Sigmoid colon (tissue), 7 donors: ENCODE measurements at places on chromosomes 2 and 18. TPM values are rescaled to one million over a fixed set of nuclear protein-coding genes. Genes with fewer than 3 reads are reported as not detected.

DNA sequence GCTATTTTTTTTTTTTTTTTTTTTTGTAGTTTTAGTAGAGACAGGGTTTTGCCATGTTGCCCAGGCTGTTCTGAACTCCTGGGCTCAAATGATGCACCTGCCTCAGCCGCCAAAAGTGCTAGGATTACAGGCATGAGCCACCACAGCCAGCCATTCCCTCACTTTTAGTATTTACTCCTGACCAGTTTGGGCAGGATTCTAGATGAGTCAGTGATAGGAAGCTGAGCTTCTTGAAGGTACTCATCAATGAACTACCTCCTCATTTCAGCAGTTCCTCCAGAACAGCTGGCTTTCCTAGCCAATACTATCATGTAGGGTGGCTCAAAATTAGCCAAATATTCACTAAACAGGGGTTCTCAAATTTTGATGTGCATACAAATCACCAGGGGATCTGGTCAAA is 57.2 kb downstream of the CYBRD1 start:
- H3K27me3 ChIP-seq: no peaks in the 10 kb centered on the region
- no peak overlapping the region for H3K27ac ChIP-seq
- H3K4me1 ChIP-seq: peaks cover 14% of the 10 kb centered on the region

Gene LYG1
- 2.0 TPM for polyA plus RNA-seq

Gene ZNF521
- 0.69 TPM for polyA plus RNA-seq

Gene CACNB4
- polyA plus RNA-seq: 0.26 TPM

GRCh38 chr2:227643990-227644551 is 22.5 kb upstream of the SCYGR5 start:
- no peaks in the 10 kb centered on the region for H3K27me3 ChIP-seq
- H3K27ac ChIP-seq: no peak overlapping the region
- no peak for DNase-seq
- H3K36me3 ChIP-seq: no peaks in the 10 kb centered on the region
- H3K4me1 ChIP-seq: no peaks in the 10 kb centered on the region

DNA sequence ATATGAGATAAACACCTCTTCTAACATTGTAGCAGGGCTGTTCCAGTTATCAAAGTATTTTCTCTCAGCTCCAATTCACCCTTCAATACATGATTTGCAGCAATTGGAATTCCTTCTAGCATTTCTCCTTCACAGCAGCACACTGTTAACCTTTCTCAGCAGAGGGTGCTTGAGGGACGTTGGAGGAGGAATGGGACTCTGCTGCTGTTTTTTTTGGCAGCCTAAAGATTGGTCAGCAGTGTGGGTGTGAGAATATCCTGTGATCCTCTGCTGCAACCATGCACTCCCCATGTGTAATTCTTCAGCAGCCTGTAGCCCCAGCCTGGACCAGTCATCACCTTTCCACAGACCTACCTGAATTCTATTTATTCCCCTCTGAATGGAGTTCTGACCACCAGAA is 1708.9 kb upstream of the CELF4 start:
- no peaks in the 10 kb centered on the region for H3K27me3 ChIP-seq
- H3K4me3 ChIP-seq: no peak overlapping the region
- DNase-seq: no peak
- no peaks in the 10 kb centered on the region for H3K36me3 ChIP-seq
- no peaks in the 10 kb centered on the region for H3K4me1 ChIP-seq

Gene FBXO15
- 0.87 TPM for polyA plus RNA-seq

DNA sequence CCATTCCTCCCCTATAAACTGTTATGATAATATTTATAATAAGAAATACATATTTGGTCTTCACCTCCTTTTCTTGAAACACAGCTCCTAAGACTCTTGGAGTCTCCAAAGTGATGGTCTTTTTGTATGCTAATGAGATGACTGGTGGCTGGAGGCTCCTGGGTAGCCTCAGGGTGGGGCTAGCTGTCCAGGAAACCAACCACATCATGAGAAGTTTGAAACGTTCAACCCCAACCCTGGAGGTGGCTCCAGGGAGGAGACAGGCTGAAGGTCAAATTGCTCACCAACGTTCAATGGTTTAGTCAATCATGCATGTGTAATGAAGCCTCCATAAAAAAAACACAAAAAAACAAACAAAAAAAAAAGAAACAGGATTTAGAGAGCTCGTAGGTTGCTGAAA is 298.7 kb upstream of the MGAT5 start:
- no peaks in the 10 kb centered on the region for H3K36me3 ChIP-seq
- H3K27me3 ChIP-seq: no peaks in the 10 kb centered on the region
- H3K4me3 ChIP-seq: no peak overlapping the region
- H3K27ac ChIP-seq: no peak overlapping the region
- DNase-seq: no peak
- H3K4me1 ChIP-seq: no peaks in the 10 kb centered on the region

GRCh38 chr2:65299246-65299645 is 71.6 kb downstream of the ACTR2 start:
- H3K4me1 ChIP-seq: peaks cover 19% of the 10 kb centered on the region
- H3K27me3 ChIP-seq: no peaks in the 10 kb centered on the region
- H3K36me3 ChIP-seq: no peaks in the 10 kb centered on the region
- no peak overlapping the region for H3K4me3 ChIP-seq

GRCh38 chr2:240820607-240821428 is 799 bp upstream of the KIF1A start:
- H3K36me3 ChIP-seq: no peaks in the 10 kb centered on the region
- H3K4me3 ChIP-seq: peak overlapping the region; percentile 23
- no peak overlapping the region for H3K27ac ChIP-seq
- DNase-seq: no peak
- peaks cover 24% of the 10 kb centered on the region for H3K4me1 ChIP-seq

Gene REG1B
- not detected for polyA plus RNA-seq

DNA sequence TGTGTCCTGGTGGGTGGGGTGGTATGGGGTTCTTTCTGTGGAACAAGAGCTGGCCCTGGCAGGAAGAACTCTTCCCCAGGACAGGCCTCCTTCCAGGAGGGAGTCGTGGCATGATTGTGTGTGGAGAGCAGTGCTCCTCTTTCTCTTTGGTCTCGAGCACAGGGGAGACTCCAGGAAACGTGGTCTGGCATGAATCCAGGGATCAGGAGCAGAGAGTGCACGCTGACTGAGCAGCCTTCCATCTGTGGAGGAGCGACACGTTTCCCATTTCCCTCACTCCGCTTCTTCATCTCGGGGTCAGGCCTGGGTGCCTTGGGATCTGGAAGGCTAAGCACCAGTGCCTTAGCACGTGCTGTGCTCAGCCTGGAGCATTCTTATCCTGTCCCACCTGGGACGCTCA is 132.0 kb upstream of the HDAC4 start:
- peak; percentile 62 for DNase-seq
- no peak overlapping the region for H3K4me3 ChIP-seq
- no peaks in the 10 kb centered on the region for H3K36me3 ChIP-seq
- peaks cover 5% of the 10 kb centered on the region for H3K4me1 ChIP-seq

DNA sequence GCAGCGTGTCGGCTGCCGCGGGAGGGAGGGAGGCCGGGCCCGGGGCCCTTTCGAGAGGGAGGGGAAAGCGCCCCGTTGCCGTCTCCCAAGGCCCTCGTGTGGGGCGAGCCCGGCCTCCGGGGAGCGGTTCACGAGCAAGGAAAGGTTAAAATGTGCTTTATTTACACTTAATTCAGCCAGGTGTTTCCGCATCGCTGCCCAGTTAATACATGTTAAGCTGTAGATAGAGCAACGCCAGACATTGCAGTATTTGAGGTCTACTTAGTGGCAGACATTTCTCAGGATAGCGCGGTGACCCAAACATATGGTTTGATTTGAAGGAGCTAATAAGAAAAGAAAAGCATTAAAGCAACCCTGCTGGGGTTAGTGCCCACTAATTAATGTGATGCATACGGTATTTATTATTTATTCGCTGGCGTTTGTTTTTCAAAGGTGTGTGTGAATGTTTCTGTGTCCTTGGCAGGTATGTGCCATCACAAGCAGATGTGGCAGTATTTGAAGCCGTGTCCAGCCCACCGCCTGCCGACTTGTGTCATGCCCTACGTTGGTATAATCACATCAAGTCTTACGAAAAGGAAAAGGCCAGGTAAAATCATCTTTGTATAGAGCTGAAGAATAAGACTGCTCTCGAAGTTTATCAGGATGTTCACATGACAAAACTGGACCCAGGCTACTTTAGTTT is 571 bp downstream of the EEF1B2 start:
- H3K27ac ChIP-seq: peak overlapping the region; percentile 97
- H3K4me1 ChIP-seq: peaks cover 31% of the 10 kb centered on the region
- no peaks in the 10 kb centered on the region for H3K27me3 ChIP-seq
- peak overlapping the region; percentile 92 for H3K4me3 ChIP-seq
- peaks cover 33% of the 10 kb centered on the region for H3K36me3 ChIP-seq

Gene ABCG5
- polyA plus RNA-seq: 0.10 TPM

- H3K36me3 ChIP-seq: no peaks in the 10 kb centered on the region
- no peaks in the 10 kb centered on the region for H3K27me3 ChIP-seq
- DNase-seq: no peak
- no peak overlapping the region for H3K27ac ChIP-seq
These were observed 195.0 kb downstream of the DLGAP1 start for GRCh38 chr18:4260107-4260506.

Gene TMEM37
- 69.7 TPM for polyA plus RNA-seq

DNA sequence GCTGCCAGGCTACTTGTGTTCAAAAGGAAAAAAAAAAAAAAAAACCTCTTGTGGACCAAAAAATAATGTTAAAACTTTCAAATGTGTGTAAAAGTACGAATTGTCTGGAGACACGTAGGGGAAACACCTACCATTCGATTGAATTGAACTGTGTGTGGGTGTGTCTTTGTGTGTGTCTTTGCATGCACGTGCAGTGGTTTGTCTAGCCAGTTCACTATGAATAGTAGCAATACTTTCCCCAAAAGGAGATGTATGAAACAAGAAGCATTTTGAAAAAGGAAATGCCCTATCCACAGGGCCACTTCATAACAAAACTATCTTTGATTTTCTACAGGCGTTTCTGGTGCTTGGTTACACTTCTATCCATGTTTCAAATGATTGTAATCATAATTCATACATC is 186.8 kb downstream of the RPRM start:
- H3K36me3 ChIP-seq: no peaks in the 10 kb centered on the region
- H3K27ac ChIP-seq: no peak overlapping the region
- H3K4me1 ChIP-seq: no peaks in the 10 kb centered on the region
- H3K4me3 ChIP-seq: no peak overlapping the region
- no peak for DNase-seq

Gene L3MBTL4
- polyA plus RNA-seq: 1.4 TPM

GRCh38 chr18:58045242-58046092 is 1.4 kb downstream of the NEDD4L start:
- H3K4me3 ChIP-seq: peak overlapping the region; percentile 50
- H3K4me1 ChIP-seq: peaks cover 13% of the 10 kb centered on the region
- DNase-seq: no peak
- H3K27ac ChIP-seq: peak overlapping the region; percentile 88
- H3K27me3 ChIP-seq: no peaks in the 10 kb centered on the region
- no peaks in the 10 kb centered on the region for H3K36me3 ChIP-seq

DNA sequence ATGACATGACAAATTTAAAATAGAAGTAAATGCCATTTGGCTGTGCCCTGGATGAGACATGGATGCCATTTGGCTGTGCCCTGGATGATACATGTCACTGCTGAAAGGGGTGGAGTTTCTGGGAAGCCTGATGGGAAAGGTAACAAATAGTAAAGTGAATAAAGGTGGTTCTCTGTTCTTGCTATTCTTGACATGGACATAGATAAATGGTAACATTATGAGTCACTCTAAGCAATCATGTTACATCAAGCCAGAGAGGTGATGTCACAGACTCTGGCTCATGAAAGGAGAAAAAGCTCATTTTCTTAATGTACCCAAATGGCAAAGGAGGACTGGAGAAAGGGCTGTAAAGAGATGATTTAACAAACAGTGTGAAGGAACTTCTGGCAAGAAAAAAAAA is 86.4 kb downstream of the EML6 start:
- no peak for DNase-seq
- no peaks in the 10 kb centered on the region for H3K27me3 ChIP-seq
- H3K27ac ChIP-seq: no peak overlapping the region
- no peaks in the 10 kb centered on the region for H3K4me1 ChIP-seq
- no peak overlapping the region for H3K4me3 ChIP-seq

Gene ABCA12
- not detected for polyA plus RNA-seq

Gene GKN2
- not detected for polyA plus RNA-seq

DNA sequence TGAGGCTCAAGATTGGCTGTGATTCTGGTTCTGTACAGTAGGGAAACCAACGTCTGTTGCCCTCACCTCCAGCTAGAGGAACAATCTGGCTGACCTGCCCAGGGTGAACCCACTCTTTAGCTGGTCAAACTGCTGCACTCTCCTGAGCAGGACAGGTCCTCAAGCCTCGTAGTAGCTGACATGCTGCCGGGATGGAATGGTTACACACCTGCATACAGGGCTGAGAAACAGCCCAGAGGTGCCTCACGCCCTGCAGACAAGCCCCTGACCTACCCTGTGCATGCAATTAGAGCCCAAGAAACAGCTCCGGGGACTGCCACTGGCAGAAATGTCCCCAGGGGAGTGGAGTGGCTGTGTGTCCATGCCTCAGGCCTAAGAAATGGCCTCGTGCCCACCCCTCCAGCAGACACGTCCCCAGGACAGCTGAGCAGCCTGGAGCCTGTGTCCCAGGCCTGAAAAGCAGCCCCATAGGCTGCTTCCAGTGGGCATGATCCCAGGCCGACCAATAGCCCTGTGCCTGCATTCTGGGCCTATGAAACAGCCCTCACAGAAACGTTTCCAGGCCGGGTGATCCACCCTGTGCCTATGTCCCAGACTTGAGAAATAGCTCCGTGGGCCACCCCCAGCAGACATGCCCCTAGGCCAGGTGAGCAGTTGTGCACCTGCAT is 25.4 kb downstream of the BOLL start:
- H3K36me3 ChIP-seq: no peaks in the 10 kb centered on the region
- DNase-seq: no peak
- H3K27me3 ChIP-seq: no peaks in the 10 kb centered on the region
- no peaks in the 10 kb centered on the region for H3K4me1 ChIP-seq
- no peak overlapping the region for H3K4me3 ChIP-seq

Gene B3GNT7
- polyA plus RNA-seq: 11.6 TPM

GRCh38 chr2:169363560-169364150 is 1.3 kb upstream of the LRP2 start:
- peaks cover 10% of the 10 kb centered on the region for H3K27me3 ChIP-seq
- no peak overlapping the region for H3K27ac ChIP-seq
- no peak for DNase-seq
- H3K4me1 ChIP-seq: peaks cover 39% of the 10 kb centered on the region
- H3K36me3 ChIP-seq: no peaks in the 10 kb centered on the region

DNA sequence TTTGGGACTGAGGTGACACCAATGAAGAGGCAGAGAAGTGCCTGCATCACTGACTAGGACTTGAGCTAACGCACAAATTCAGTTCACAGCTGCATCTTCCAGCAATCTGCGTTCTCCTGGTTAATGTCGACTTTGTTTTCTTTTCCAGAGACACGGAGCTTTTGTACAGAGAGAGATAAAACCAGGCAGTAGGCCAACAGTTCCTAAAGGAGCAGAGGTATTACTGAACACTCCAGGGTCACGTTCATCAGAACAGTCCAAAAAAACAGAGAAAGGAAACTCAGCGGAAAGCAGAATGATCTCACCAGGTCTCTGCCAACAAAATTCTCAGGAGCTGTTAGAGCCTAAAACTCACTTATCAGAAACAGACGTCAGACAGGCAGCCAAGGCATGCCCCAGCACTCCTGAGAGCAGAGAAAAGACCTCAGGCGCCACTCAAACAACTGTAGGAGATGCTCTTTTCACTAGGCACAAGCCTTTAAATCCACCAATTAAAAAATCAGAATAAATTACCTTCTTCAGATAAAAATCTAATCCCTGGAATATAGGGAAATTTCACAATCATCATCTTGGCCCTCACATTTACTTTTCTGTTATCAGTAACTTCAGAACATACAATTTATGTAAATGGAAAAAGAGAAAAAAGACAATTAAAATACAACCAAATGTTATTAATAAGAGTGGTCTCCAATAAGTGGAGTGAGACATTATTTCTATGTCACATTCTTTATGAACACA is 95.9 kb upstream of the SPTBN1 start:
- H3K4me3 ChIP-seq: no peak overlapping the region
- H3K27me3 ChIP-seq: no peaks in the 10 kb centered on the region
- peak overlapping the region; percentile 77 for H3K27ac ChIP-seq
- H3K4me1 ChIP-seq: no peaks in the 10 kb centered on the region
- peak; percentile 68 for DNase-seq
